Left colon (tissue), 2 donors: ENCODE measurements at places on chromosomes 6 and 20.

DNA sequence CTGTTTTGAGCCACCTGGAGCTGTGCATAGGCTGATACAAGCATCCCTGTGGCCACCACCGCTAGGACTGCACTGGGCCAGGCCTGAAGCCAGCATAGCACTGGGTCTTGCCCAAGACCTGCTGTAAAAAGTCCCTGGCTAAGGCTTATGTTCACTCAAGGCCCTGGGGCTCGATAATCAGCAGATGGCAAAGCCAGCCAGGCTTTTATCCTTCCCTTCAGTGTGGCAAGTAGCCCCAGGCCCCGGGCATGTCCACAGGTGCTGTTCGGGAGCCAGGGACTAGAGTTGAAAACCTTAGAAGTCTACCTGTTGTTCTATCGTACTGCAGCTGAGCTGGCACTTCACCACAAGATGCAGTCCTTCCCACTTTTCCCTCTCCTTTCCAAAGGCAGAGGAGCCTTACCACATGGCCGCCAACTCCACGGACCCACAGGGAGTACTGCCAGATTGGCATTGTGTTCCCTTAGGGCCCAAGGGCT, 226.4 kb upstream of the ZNF217 start:
- DNase-seq: no peak

DNA sequence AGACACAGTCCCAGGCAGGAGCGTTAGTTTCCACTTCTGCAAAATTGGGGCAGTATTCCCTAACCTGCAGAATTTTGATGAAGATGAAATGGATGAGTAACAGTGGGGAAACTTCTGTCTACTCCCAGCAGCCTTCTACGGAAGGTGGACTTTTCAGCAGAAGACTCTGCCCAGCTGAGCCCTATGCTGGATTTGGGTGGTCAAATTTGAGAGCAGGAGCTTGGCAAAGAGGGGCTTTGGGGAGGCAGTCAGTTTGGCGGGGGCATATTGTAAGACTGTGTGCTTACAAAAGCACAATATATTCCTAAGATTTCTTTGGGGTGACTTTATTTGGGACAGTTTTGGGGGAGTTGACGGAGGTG, 5.4 kb upstream of the SDCBP2 start:
- DNase-seq: no peak

DNA sequence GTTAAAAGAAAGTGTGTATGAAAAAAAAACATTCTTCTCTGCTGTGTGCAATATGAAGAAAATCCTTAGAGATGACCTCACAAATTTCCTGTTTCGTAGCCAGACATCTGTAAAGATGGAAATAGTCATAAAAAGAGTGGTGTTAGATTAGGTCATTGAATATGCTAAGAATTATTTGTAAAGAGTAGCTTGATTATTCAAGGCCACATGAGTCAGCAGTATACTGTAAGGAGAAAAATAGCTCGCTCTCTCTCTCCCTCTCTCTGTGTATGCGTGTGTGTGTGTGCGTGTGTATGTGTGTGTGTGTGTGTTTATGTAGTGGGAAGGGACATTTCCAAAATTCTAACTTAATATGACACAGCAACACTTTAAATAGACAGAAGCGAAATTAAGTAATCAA, 78.8 kb downstream of the PTCHD4 start:
- DNase-seq: no peak

DNA sequence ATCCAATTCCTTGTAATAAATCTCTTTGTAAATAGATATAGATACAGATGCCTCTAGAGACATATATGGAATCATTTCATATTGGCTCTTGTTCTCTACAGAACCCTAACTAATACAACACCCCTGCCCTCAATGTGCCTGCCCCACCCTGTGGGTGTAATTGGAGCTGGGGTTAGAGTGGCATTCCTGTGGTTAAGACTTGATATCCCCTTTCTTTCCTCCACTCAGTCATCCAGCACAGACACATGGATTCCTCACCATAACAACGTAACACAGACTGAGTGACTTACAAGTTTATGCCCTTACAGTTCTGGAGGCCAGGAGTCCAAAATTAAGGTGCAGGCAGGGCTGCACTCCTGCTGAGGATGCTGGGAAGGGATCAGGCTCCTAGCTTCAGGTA, 42.8 kb downstream of the C6orf118 start:
- DNase-seq: no peak

- peak; percentile 80 for DNase-seq
These were observed at the start of gene SLC22A23 for GRCh38 chr6:3456898-3457709. Gene SLC22A23, minus strand, starts transcription at chr6:3457050. Its CDS starts 491 bp downstream, at chr6:3456559.

DNA sequence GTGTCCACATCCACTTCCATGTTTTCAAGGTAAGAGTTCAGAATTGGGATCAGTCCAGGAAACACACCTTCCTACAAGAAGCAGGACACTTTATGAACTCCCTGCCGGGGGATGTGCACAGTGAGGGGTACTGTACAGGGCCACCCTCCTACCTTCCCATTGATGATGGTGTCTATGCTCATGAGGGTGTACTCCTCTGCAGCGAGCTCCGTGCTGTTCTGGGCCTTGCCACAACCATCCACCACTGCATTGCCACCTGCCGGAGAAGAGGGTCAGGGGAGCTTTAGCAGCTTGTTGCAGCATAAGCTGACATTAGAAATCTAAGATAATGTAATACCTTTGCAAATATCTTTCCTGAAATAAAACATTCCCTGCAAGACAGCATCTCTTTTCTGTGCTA, 44.8 kb downstream of the GCLC start:
- DNase-seq: no peak

DNA sequence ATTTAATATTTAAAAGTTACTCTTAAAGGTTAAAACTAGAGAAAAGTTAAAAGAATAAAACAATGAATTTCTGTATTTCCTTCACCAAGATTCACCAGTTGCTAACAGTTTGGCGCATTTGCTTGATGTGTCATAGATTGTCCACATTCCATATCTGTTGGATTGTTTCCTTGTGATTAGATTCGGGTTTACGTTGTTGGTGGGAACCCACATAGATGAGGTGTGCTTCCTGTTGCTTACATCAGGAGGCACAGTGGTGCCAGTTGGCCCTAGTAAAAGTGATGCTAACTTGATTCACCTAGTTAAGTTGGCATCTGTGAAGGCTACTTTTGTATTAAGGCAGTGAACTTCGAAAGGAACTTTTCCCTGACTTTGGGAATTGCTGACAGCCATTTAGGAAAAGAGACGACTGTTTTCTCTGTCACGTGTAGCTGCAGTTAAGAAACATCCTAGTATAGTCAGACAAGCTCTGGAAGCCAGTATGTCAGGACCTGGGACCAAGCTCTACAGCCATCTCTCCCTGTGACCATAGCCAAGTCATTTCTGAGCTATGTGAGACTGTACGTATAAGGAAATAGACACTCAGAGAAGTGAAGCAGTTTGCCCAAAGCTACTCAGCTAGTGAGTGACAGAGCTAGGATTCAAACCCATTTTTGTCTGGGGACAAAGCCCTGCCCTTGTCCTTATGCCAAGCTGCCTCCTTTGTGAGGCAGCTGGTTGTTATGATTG, 49.0 kb downstream of the PPARD start:
- DNase-seq: no peak

DNA sequence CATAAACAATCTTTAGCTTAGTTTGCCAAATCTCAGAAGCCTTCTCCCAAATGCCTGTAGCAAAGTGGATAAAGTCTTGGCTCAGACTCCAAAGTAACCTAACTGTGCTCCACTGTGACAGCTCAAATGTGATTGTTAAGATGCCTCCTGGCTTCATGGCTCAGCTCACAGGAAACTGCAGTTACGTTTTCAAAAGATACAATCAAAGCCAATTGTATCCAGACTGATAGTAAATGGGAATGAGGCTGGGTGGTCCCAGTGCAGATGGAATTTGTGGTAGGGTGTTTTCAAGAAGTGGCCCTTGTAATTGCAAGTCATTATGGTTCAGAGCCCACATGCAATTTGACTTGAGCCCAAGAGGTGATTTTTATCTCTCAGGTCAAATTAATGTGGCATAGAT, 151.2 kb upstream of the TAB2 start:
- DNase-seq: no peak

DNA sequence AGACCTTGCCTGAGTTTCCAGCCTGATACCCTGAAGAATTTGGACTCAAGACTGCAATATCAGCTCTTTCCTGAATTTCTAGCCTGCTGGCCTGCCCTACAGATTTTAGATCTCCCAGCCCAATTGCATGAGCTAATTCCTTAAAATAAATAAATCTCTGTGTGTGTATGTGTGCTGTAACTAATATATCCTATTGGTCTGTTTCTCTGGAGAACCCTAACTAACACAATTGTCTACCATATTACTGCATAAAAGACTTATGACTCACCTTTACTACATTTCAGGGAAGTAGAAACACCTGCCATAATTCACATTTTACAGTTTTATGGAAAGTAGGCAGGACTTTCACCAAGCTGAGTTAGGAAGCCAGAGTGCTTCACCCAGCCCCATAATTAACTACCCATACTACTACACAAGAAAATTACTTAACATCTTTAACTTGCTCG, 90.7 kb upstream of the BEND6 start:
- no peak for DNase-seq
